ENCODE measurements at places on chromosomes 12 and 14.

DNA sequence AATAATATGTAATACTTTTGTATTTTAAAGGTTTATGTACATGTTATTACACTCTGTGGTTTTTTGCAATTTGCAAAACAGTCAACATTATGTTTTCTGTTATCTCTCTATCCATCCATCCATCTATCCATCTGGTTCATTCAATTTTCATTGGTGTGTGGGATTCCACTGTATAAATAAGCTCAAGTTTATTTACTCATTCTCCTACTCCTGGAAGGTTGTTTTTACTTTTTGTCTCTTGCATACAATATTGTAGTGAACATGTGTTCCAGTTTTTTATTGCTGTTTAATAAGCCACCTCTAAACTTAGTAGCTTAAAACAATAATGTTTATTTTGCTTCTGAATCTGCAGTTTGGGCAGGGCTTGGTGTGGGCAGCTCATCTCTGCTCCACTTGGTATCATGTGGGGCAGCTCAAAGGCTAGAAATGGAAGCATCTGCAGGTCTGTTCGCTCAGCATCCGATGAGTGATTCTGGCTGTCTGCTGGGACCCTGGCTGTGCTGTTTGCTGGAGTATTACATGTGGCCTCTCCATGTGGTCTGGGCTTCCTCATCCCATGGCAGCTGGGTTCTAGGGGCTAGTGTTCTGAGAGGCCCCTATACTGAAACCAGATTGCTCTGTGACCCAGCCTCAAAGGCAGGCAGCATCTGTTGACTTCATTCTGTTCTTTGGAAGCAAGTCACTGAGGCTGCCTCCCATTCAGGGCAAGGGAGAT, 98.8 kb downstream of the SLC25A47 start:
- no peak for DNase-seq

GRCh38 chr12:12338527-12339168, 11.4 kb downstream of the MANSC1 start:
- DNase-seq, result no peak

- DNase-seq, result no peak
These were observed 183.9 kb downstream of the APAF1 start for GRCh38 chr12:98828802-98829600.

DNA sequence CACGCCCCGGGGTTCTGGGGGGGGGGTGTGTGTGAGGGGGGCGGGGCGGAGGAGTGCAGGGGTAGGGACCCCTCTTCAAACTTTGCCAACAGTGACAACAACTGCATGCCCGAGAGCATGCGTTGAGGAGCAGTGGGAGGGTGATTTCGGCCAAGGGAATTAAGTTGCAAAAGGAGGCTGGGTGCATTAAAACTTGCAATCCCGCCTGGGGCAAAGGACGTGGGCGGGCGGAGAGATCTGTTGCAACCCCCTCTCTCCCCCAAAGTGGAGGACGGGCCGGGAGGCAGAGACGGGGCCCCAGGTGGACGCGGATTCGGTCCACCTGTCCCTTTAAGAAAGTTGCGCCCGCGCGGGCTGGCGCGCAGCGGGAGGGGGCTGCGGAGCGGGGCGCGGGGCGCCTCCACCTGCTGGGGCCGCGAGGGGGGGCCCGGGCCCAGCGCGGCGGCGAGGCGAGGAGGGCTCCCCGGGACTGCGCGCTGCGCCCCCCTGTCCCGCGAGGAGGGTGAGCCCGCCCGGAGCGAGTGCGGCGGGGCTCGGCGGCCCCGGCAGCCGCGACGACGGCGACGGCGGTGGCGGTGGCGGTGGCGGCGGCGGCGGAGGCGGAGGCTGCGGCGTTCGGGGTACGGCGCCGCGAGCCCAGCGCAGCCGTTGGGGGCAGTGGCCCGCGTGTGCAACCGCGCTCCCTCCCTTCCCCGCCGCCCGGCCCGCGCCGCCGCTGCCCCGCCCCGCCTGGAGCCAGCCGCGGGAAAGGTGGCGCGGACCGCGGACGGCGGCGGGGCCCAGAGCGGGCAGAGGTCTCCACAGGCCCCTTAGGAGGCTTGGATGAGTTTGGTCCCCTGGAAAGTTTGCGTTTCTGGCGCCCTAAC, 530 bp upstream of the FOXN4 start:
- no peak for DNase-seq

DNA sequence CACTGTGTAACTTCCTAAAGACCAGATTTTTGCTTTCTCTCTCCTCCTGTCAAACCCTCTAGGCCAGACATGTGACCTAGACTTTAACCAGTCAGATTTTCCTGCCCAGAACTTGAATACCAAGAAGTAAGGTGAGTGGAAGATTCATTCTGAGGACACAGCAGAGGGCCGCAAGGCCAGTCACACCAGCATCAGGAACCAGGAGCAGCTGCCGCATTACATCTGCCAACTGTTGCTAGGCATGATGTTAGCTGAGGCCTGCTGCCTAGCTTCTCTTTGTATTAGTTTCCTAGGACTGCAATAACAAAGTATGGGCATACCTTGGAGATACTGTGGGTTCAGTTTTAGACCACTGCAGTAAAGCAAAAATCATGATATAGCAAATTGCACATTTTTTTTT, 101.9 kb upstream of the BMP4 start:
- DNase-seq, result no peak

- DNase-seq, result no peak
These were observed 106.3 kb downstream of the ST8SIA1 start for GRCh38 chr12:22228022-22228875.

- DNase-seq, result no peak
These were observed 80.0 kb downstream of the BORCS5 start for GRCh38 chr12:12436831-12437345.

GRCh38 chr12:19915392-19916195, 452.7 kb upstream of the PDE3A start:
- no peak for DNase-seq

DNA sequence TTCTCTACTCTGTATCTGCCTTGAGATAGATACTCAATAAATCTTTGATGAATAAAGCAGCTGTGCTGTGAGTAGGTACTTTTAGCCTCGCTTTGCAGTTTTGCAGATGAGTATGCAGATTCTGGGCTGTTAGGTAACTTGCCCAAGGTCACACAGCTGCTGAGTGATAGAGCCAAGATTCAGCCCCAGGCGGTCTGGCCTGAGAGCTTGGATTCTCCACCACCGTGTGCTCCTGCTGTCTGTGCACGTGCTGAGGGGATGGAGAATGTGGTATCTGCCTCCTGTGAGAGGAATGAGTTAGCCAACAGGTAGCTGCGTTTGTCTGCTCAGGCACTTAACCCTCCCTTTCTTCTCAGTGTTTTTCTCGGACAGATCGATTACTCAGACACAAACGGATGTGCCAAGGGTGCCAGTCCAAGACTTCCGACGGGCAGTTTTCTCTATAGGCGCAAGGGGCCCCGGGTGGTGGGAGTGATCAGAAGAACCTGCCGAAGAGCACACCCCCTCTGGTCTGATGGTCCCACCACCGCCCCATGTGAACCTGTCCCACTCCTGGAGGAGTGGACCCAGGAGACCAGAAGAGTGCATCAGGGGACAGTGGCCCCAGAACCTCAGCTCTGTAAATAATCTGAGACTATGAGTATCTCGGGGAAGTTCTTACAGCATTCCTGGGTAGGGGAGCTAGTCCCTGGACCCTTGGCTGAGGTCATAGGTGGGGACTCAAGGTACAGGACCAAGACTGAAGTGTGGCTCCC, 6.6 kb upstream of the CSAD start:
- DNase-seq, result no peak

DNA sequence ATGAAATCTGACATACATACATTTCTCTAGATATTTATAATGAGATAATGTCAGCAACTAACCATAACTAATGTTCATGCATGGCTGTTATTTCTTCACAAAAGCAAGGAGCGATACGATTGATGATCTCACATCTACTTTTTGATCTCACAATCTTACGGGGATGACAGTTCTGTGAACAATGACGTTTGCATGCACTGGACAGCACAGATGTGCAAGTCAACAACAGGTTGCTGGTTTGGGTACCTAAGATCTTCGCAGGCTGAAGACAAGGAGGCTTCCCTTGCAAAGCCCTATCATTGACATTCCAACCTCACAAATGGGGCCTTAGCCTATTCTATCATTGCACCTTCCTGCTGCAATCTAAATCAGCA, 53.6 kb downstream of the C12orf42 start:
- DNase-seq, result no peak

DNA sequence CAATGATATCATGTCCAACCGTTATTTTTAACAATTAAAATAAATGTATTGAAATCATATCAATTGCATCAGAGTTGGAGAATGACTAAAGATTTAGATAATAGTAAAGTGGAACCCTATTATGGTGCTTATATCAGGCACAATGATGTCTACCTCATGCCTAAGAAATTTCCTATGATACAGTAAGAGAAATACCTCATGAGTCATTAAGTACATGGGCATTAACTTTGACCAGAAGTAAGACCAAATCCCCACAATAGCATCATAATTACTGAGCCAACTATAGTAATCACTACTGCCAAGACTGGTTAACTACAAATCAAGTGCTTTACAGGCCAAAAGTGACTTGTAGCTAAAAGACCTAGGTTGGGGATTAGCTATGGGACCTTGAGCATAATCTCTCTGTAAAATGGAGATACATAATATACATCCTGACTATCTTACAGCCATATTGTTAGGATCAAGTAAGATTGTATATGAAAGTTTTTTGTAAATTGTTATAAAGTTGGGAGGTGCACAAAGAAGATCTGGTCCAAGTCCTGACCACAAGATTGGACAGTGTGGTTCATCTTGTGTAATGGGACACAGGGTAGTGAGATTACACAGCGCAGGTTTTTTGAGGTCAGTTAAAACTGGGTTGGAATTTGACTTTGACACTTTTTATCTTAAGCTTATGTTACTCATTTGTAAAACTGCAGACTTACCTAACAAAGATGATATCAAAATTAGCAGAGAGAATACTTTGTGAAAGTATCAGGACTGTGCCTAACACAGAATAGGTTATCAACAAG, 60.5 kb downstream of the ERGIC2 start:
- DNase-seq, result no peak

DNA sequence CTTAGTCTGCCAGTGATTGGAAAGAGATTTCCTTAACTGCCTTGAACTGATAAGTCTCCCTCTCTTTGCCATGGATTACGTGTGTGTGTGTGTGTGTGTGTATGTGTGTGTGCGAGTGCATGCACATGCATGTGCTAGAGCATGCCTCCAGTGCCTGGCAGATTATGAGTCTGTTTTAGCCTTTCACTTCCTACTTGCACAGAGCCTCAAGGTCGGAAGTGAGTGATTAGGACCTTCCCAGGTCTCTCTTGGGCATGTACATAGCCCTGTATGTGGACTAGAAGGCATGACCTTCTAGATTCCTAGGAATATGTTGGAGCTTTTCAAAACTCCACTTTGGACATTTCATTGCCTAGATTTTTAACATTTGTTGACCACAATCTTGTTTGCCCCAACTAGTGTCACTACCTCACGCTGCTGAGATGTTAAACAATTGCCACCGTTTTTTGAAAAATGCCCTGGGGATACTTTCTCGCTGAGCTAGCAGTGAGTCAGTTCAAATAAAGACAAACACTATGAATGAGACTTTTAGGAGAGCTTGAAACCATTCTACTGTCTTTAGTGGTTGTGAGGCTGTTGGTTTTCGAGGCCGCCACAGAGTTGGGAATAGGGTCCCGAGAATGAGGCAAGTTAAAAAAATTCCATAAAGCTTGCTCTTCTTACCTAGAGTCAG, 28.2 kb downstream of the KIAA0586 start:
- no peak for DNase-seq

DNA sequence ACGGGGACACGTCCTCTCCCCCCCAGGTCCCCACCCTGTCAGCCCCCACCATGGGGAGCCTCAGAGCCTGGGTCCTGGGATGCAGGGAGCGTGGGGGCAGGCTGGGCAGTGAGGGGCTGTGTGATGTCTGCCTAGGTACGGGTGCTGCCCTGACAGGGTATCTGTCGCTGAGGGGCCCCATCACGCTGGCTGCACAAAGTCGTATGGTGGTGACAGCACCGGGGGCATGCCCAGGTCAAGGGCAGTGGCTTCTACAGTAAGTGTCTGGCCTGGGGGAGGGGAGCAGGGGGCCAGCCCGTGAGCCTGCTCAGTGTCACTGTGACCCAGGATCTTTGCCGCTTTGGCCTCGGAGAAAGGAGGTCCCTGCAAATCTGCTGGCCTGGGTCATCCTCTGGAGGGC, 23.3 kb downstream of the PAPLN start:
- no peak for DNase-seq

GRCh38 chr14:106826833-106827369, 1300.5 kb downstream of the TMEM121 start:
- no peak for DNase-seq

- no peak for DNase-seq
These were observed 54.1 kb upstream of the DIO3 start for GRCh38 chr14:101506926-101507835.

DNA sequence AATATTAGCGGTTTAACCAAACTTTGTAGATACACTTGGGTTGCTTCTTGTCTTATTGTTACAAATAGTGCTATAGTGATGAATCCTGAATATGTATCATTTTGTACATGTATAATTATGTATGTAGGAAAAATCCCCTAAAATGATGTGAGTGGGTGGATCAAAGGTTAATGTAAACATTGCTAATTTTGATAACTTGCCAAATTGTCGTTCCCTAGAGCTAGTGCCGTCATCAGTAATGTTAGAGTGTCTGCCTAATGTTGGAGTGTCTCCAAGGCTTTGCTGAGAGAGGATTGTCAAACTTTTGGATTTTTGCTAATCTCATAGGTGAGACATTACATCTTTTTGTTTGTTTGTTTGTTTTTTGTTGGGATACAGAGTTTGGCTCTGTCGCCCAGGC, 44.4 kb downstream of the AEBP2 start:
- no peak for DNase-seq
